ENCODE measurements at places on chromosomes 3 and 15.

DNA sequence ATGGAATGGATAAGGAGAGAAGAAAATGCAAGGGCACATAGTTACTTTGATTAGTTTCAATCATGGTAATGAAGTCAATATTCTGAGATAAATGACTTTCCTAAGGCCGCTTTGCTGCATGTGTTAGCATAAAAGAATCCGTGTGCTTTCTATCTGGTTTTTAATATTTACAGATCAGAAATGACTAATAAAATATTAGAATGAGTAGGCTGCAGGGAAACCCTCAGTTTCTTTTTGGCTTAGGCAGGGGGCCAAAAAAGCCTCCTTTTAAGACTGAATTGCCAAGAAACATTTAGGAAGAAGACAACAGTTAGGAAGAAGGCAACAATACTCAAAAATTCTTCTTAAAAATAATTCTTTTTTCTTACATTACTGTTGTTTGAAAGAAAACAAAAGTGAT, 11.6 kb downstream of the NEK11 start:
- DNase-seq = no peak

DNA sequence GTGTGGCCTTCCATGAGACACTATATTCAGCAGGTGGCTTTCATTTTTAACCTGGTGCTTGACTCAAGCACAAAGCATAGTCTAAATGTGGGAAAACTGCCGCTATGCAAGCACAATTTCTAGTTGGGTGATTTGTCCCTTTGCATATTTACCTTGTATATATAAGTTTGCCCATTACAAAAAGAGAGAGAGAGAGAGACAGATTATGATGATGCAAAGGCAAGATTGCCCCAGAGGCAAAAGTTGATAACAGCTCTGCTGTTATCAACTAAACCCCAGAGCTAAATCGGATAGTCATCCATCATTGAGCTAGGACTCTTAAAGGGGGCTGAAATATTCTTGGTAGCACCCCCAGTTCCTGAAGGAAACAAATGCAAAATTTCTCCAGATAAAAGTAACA, 141.5 kb downstream of the AQP9 start:
- no peak for DNase-seq

- DNase-seq = no peak
Observed at GRCh38 chr3:120025520-120025919, 68.7 kb downstream of the GSK3B start.

GRCh38 chr3:29525254-29525881, 244.5 kb downstream of the RBMS3 start:
- no peak for DNase-seq

GRCh38 chr3:119783883-119784282, 2.0 kb downstream of the NR1I2 start:
- peak; percentile 97 for DNase-seq

GRCh38 chr3:188326111-188326510, 172.2 kb downstream of the LPP start:
- DNase-seq = no peak

DNA sequence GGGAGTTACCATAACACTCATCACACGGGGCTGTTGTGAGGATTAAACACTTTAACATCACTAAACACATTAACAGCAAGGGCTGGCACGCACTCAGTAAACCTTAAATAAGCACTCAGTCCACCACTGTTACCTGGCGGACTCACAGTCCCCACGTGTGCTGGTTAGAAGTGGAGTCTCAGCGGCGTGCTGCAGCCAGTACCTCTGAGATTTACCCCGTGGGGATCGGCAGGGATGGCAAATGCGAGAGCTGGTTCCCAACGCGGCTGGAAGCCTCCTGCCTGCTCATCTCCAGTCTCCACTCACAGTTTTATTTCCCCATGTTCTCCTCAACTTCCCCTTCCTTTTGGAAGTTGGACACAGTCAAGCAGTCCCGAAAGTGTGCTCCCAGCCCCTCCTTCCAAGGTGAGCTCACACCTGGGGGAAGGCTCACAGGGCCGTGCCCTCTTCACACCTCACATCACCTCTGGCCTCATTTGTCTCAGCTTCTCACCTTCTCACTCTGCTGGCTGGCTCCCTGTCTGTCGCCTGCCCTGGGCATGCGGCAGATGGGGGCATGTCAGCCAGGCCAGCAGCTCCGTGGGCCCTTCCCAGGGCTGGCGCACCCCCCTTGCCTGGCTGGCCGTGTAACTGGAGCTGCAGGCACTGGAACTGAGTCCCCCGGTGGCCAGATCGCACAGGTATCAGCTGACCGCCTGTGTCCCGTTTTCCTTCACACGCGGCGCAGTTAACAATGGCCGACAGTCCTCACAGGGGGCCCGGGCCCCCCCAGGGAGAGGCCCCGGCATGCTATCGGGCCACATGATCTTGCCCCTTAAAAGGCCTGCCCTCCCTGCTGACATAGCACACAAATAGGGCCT, 87.1 kb downstream of the WNT7A start:
- no peak for DNase-seq

- DNase-seq = no peak
Observed at GRCh38 chr3:175511219-175511785, 652.2 kb downstream of the NAALADL2 start.

DNA sequence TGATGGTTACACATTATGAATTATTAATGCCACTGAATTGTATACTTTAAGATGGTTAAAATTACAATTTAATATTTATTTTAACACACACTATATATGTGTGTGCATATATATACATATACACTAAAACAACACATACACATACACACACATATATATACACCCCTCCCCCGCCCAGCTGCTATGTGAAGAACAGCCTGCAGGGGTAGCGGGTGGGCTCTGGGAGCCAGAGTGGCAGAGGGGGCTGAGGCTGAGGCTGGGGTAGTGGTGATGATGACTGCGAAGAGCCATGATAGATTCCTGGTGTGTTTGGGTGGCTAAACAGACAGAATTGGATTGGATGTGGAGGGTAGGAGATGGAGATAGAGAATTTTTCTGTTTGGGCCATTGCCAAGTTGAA, 39.4 kb upstream of the APEH start:
- no peak for DNase-seq

DNA sequence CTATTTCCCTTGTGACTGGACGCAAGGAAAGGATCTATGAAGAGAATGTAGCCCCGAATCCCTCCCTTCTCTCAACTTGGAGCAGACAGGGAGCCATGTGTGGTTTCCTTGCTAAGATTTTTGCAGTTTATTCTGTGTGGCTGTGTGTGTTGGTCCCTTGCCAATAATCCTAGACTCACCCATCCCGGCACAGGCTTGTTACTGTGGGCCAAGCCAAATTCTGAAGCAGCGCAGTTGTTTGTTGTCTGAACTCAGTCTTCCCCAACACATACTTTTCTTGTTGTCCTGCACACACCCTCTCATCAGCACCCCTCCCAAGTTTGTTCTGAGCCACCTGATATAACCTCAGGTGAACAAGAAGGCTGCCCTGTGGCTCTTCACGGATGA, 193.3 kb upstream of the CTDSPL start:
- no peak for DNase-seq

DNA sequence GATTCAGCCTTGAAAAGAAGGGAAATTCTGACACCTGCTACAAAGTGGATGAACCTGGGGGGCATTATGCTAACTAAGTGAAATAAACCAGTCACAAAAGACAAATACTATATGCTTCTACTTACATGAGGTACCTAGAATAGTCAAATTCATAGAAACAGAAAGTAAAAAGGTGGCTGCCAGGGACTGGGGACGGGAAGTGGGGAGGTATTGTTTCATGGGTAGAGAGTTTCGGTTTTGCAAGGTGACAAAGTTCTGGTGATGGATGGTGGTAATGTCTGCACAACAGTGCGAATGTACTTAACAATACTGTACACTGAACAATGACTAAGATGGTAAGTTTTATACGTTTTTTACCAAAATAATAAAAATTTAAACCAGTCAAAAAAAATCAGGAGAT, 4.8 kb downstream of the IDH2 start:
- DNase-seq = no peak

DNA sequence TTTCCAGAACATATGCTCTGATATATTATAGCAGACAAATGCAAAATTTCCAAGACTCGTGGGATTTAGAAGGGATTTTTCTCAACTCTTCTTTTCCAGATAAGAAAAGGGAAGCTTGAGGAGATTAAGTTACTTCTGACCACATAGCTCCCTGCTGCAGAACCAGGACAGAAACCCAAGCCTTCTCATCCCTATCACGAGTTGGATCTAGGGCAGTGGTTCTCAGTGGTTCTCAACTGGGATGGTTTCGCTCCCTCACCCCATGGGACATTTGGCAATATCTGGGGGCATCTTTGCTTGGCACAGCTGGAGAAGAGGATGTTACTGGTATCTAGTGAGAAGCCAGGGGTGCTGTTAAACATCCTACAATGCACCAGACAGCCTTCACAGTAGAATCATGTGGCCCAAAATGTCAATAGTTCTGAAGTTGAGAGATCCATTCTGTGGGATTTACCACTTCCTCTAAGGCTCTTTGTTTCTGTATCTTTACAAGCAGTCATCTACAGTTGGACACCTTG, 64.2 kb downstream of the LIPC start:
- no peak for DNase-seq

DNA sequence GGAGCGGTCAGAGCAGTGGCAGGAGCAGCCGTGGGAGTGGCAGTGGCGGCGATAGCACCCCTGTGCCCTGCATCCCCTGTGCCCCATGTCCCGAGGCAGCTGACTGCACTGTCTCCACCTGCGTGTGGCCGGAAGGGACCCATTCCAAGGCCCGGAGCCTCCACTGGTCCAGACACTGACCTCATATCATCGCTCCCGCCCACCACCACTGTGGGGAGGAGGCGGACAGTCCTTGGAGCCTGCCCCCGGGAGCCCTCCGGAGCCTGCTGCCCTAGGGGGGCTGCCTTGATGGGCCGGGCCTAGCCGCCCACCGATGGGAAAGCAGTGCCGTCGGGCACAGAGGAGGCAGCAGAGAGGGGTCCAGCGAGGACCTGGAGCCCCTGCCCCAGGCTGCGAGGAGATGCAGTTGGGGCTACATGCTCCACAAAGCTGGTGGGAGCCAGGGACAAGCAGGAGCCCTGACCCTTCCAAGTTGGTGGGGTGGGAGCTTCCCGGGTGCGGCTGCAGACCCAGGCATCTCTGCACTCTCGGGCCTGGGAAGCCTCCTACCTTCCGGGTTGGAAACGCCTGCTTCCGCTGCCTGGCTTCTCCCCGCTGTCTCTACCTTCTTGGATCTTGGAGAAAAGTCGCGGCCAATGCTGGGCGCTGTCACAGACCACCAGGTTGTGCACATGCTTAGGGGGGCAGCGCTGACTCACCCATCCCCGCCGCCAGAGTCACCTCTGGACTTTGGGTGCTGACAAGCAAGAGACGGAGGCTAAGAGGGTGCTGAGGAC, 283.2 kb upstream of the ROBO1 start:
- no peak for DNase-seq
